Activated T-cell treated with anti-CD3 and anti-CD28 coated beads for 48 hours (primary cell): ENCODE measurements at places on chromosomes 6 and 20.

- no peak for DNase-seq
Measured at GRCh38 chr6:24887545-24888140, 48.1 kb downstream of the RIPOR2 start.

DNA sequence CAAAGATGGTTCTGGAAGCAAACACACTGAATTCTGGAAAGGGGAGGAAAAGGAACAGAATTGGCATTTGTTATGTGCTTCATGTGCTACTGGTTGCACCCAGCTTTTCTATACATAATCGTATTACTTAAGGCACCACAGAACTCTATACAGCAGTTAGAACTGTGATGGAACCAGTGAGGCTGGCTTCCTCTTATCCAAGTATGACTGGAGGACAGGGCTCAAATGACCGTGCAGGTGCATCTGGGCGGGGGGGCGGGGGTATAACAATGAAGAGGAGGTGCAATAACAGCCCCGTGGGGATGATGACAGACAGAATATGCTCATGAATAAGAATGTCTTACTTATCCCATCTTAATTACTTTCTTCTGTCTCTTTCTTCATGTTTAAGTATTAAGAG, 144.2 kb downstream of the BTBD9 start:
- no peak for DNase-seq

DNA sequence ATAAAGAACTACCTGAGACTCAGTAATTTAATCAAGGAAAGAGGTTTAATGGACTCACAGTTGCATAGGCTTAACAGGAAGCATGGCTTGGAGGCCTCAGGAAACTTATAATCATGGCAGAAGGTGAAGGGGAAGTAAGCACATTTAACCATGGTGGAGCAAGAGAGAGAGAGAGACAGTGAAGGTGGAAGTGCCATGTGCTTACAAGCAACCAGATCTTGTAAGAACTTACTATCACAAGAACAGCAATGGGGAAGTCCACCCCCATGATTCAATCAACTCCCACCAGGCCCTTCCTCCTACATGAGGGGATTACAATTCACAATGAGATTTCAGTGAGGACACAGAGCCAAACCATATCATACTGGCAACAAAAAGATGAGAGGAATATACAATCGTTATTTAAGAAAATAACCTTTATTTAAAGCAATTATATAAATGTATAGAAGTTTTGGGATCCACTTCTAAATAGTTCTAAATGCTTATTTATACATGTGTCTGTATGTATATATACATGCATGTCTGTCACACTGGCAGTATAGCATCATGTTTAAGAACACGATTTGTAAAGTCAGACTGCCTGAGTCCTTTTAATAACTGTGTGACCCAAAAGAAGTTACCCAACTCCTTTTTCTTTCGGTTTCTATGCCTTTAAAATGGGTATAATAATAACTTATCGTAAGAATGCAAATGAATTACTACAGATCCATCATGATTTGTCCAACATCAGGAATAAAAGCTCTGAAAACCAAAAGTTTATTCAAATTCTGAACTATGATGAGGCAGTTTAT, 255.7 kb upstream of the THEMIS start:
- DNase-seq, result no peak

DNA sequence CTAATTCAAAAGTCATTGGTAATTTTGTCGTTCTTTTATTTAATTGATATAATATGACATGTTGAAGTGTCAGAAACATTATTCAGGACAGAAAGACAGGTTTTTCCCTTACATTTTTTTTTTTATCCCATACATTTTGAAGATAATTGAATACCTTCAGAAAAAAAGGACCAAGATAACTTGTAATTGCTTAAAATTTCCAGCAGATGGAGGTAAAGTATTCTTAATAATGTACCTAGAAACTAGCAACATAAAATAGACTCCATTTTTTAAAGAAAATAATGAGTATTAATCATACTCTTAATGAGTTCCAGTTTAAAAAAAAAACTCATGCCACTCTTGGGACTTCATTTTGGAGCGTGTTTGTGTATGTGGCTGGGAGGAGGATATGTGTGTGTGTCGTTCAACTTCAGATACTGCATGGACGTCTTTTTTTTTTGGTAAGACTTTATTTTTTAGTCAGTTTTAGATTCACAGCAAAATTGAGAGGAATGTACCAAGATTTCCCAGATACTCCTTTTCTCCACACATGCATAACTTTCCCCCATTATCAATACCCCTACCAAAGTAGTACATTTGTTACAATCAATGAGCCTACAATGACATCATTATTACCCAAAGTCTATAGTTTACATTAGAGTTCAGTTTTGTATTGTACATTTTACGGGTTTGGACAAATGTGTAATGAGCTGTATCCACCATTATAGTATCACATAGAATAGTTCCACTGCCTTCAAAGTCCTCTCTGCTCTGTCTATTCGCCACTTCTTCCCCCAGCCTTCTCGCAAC, 79.4 kb downstream of the ROS1 start:
- no peak for DNase-seq

DNA sequence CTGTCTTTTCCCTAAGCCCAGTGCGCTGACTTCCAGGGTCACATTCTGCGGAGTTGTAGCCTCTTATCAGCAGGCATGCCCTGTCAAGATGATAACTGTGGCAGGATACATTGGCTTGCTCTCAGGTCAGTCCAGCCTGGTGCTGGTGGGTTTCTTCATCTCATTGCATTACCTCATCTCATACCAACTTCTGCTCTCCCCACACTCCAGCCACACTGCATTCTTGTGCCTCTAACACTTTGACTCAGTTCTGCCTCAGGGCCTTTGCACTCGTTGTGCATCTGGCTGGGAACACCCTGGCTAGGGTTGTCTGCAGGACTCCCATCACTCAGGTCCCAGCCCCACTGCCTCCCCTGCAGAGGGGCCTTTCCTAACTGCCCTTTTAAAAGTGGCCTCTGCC, 110.3 kb upstream of the BACH2 start:
- DNase-seq, result no peak

GRCh38 chr6:17984812-17985670, 2.4 kb downstream of the KIF13A start:
- DNase-seq, result no peak

GRCh38 chr6:132490478-132491204, 22.3 kb downstream of the STX7 start:
- DNase-seq, result no peak

DNA sequence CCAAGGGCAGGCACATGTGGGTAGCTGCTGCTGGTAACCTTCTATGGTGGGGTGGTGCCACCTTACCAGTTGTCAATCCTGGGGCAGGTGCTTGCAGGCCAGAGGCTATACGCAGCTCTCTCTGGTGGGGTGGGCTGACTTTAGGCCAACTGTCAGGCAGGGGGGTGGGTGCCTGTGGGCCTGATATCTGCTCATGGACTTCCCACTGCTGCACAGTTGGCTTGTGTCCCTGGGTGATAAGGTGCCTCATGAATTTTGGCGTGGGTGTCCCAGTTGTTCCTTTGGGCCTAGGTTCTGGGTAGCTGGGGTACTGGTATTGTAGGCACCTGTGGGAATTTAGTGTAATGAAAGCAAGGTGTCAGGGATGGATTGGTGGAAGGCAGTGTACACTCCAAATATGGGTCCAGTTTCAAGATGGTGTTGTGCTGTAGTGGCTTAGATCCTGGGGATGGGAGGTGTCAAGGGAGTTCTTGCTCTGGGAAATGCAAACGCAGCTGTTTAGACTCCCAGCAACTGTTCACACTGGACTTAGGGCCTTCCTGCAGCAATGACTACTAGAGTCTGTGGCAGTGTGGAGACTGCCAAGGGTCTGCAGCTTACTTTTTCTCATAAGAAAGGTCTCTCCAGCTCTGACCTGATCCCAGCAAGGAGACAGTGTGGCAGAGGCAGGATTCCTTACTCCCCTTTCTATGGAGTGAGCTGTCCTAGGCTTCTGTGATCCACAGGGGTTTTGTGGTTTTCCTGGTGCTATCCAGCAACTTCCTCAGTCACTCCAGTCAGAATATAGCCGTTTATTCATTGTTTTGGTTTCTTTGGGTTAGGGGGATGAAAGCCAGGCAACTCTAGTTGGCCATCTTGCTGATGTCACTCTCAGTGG, 128.2 kb downstream of the CRYBG1 start:
- no peak for DNase-seq

DNA sequence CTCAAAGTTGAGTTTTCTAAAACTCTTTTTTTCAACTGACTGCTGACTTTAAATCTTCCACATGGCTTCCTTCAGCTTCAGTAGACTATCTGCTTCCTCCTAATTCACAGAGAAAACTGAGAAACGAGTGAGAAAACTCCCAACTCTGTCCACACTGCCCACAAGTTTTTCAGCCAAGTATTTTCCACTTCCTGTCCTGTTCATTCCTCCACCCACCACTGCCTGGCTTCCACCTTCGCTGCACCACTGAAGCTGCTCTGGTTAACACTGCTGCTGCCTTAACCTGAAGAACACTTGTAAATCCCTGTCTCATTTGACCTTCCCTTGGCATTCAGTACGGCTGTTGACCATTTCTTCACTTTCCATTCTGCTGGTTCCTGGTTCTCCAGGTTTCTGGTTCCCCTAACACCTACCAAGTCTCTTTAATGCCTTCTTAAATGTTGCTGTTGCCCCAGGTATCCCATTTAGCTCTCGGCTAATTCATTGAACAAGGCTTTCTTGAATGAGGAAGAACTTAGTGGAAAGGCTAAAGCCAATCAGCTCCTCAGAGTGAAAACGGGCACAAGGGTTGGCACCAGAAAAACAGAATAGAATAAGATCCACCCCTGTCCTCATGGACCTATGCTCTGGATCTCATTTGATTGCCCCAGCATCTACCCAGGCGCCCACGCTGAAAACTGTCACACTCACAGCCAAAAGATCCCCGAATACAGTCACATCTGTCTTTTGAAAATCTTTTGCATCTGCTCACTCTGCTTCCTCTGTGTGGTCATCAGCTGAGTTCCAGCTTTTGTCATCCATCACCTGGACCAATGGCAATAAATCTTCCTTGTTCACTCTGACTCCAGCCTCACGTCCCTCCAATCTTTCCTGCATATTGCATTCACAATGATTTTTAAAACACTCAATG, 104.4 kb upstream of the TAB2 start:
- peak; percentile 33 for DNase-seq

- no peak for DNase-seq
Measured at GRCh38 chr6:146950351-146950835, 253.8 kb upstream of the STXBP5 start.

DNA sequence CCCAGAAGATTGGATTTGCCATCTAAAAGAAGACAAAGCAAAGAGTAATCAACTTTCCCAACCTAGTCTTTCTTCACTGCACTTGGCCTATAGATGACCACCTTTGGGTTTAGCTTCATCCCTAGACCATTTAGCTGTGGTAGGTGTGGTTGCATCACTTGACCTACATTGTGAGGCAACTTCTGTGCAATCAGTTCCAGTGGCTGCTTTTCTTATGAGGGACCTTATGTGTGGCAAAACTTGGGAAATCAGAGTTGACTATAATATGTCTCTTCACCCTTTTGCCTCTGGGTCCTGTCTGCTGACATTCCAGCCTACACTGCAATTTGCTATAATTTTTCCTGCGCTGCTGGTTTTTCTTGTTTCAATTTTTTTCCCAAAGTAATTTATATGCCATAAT, 55.2 kb downstream of the PRDM13 start:
- no peak for DNase-seq

GRCh38 chr6:56540232-56541029, 102.3 kb downstream of the DST start:
- DNase-seq, result no peak

GRCh38 chr6:157718503-157719187, 104.4 kb upstream of the SNX9 start:
- no peak for DNase-seq

GRCh38 chr6:18585032-18585573, 198.0 kb downstream of the RNF144B start:
- no peak for DNase-seq

DNA sequence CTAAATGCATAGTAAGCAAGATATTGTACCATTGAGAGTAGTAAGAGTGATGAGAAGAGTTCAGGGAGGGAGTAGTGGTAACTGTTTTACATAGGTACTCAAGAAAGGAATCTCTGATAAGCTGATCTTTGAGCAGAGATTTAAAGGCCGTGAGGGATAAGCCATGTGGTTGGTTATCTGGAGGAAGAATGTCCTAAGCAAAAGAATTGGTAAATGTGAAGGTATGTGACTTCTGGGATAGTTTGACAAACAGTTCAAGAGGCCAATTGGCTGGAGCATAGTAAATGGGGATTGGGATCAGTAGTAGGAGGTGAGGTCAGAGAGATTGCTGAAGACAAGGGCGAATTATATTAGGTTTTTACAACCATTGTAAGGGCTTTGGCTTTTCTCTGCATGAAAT, 40.1 kb downstream of the PLCB1 start:
- DNase-seq, result no peak

DNA sequence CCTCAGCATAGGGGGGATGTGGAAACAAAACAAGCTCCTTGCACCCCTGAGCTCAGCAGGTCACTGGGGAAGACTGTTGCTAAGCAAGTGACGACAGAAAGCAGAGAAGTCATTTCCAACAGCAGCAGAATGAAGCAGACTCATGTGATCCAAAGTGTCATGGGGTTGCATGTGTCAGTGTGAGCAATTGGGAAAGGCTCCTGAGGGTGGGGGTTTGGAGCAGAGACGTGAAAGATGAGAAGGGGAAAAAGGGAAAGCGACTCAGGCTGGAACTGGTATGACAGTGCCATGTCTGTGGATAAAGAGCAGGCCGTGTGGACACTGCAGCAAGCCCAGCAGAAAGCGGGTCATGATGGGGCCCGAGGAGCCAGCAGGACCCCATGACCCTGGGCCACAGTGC, 363.9 kb downstream of the PREX1 start:
- DNase-seq, result no peak
